ENCODE measurements at places on chromosomes 4 and X. TPM values are rescaled to one million over a fixed set of nuclear protein-coding genes. Genes with fewer than 3 reads are reported as not detected.
A peak's percentile ranks its signal among the peaks of the same experiment; 100 is the strongest.

The PLCXD1 gene
- 11.3 TPM for total RNA-seq

The CFAP47 gene
- not detected for total RNA-seq

The UXT gene
- 100 TPM for total RNA-seq

The CRLF2 gene
- total RNA-seq = not detected

The PGAM4 gene
- total RNA-seq = not detected

DNA sequence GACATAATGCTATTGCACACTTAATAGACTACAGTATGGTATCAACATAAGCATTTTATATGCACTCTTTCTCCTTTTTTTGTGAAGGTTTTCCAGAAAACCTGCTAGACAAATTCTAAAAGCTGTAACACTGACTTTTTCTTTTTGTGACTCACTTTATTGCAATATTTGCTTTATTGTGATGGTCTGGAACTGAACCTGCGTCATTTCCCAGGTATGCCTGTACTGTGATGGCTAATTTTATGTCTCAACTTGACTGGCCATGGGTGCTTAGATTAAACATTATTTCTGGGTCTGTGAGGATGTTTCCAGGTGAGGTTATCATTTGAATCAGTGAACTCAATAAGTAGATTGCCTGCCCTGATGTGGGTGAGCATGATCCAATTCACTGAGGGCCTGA, 35.5 kb upstream of the LAMP2 start:
- no peak for DNase-seq

DNA sequence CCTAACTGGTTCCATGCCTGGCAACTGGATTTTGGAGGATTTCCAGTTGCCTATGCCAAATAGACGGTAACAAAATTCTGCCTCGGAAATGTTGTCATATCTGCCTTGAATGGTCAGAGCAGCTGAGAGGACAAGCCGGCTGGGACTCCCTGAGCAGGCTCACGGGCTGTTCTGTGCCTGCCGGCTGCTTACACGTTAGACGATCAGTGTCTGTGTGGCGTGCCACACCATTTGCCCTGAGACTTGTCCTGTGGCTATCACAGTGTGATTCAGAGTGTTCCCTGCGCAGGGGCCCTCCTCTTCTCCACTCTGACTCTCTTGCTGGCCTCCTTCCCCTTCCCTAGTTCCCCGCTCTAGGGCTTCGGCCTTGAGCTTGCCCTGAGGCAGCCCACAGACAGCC, 42.4 kb downstream of the RAI2 start:
- no peak for DNase-seq

- DNase-seq = no peak
Measured at GRCh38 chrX:53362449-53362848, 60.0 kb downstream of the SMC1A start.

DNA sequence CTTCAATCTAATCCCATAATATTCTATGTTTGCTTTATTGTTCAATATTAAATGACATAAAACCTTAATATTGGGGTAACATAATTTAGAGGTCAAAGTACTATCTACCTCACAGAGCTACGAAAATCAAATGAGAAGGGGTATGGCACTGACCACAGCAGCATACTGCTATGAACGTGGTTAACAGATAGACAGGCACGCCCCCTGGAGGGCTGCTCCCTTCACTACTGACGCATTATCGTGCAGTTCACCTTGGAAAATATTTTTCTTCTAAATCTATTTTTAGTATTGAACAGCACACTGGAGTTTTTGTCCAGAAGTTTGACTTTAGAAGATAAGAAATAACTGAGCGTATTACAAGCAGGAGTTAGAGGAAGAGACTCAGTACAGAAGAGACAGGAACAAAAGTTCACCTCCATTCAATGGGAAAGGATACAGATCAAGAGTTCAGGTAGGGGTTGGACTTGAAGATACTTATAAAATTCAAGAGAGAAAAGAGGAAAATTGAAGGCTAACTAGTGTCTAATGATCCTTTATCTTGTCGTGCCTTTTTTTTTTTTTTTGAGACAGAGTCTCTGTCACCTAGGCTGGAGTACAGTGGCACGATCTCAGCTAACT, 22.7 kb downstream of the MAP9 start:
- peak; percentile 64 for DNase-seq
